Mucosa of descending colon (tissue), 3 donors: ENCODE measurements at places on chromosomes 13 and 19. TPM values are rescaled to one million over a fixed set of nuclear protein-coding genes. Genes with fewer than 3 reads are reported as not detected.

GRCh38 chr13:111431206-111431605 is 110.8 kb downstream of the TEX29 start:
- no peak for DNase-seq

PRX gene
- 1.1 TPM for total RNA-seq

DNA sequence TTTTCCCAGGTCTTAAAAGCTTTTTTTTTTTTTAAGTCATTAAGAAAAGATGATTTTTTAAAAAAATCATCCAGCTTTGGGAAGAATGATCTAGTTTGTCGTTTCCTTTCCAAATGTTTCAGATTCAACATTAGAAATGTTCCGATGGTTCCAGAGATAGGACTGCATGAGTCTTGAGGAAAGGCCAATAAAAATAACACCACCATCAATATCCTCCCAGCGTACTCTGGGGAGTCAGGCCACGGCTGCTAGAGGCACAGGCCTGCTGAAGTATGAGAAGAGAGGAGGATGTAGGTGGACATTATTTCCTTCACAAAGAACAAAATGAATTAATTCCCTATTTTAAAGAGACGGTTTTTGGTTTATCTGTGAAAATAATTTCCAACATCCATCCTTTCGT is 60.0 kb upstream of the SHISA2 start:
- no peak for DNase-seq

CD22 gene
- 5.7 TPM for total RNA-seq

ZNF565 gene
- 3.1 TPM for total RNA-seq

- DNase-seq = no peak
Measured at GRCh38 chr13:60311527-60311926, 85.5 kb upstream of the TDRD3 start.

DNA sequence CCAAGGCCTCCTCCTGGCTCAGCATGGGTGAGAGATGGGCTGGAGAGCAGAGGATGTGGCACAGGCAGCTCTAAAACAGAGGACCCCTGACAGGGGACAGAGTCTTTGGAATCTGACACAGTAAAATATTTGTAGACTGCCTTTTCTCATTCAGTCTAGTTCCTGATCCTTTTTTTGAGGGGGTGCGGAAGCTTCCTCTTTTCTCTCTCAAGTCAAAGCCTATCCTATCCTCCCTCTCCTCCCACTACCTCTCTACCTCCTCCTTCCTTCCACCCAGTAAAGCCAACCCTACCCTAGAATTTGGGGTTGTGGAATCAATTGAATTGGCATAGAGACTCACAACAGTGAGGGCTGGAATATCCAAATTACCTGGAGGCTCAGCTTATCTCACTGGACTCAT is 82.0 kb downstream of the TEX26 start:
- no peak for DNase-seq

FBXO27 gene
- total RNA-seq = 0.63 TPM

- DNase-seq = no peak
Measured at GRCh38 chr19:21322528-21322927, 6.7 kb downstream of the ZNF708 start.

DNA sequence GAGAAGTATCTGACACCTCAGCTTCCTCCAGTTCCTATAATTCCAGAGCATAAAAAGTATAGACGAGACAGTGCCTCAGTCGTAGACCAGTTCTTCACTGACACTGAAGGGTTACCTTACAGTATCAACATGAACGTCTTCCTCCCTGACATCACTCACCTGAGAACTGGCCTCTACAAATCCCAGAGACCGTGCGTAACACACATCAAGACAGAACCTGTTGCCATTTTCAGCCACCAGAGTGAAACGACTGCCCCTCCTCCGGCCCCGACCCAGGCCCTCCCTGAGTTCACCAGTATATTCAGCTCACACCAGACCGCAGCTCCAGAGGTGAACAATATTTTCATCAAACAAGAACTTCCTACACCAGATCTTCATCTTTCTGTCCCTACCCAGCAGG is 3.1 kb downstream of the KLF5 start:
- DNase-seq = no peak

PRR20E gene
- not detected for total RNA-seq
